ENCODE measurements at places on chromosomes 7 and 10. TPM values are rescaled to one million over a fixed set of nuclear protein-coding genes. Genes with fewer than 3 reads are reported as not detected.

- H3K4me3 ChIP-seq: no peak overlapping the region
- no peak for DNase-seq
- no peaks in the 10 kb centered on the region for H3K27me3 ChIP-seq
- H3K36me3 ChIP-seq: no peaks in the 10 kb centered on the region
- peaks cover 3% of the 10 kb centered on the region for H3K4me1 ChIP-seq
Measured at GRCh38 chr10:21260506-21261149, 264.9 kb downstream of the SKIDA1 start.

DNA sequence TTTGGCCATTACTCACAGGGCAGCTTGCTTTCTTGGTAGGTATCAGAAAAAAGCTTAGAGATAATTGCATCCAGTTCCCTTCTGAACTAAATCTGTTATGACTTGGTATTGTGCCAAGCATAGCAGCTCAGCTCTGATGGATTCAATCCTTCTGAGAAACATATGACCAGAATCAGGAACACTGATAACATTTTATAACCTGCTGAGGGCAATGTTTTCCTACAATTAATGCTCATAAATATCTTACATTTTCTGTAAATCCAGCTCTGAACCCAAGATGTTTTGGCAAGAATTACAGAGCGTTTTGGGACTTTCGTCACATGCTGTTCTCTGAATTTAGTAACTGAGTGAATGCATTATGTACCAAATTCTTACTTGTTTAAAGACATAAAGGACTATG, 167.8 kb downstream of the KIF20B start:
- H3K27me3 ChIP-seq: no peaks in the 10 kb centered on the region
- H3K27ac ChIP-seq: no peak overlapping the region
- DNase-seq: no peak
- no peaks in the 10 kb centered on the region for H3K36me3 ChIP-seq

DNA sequence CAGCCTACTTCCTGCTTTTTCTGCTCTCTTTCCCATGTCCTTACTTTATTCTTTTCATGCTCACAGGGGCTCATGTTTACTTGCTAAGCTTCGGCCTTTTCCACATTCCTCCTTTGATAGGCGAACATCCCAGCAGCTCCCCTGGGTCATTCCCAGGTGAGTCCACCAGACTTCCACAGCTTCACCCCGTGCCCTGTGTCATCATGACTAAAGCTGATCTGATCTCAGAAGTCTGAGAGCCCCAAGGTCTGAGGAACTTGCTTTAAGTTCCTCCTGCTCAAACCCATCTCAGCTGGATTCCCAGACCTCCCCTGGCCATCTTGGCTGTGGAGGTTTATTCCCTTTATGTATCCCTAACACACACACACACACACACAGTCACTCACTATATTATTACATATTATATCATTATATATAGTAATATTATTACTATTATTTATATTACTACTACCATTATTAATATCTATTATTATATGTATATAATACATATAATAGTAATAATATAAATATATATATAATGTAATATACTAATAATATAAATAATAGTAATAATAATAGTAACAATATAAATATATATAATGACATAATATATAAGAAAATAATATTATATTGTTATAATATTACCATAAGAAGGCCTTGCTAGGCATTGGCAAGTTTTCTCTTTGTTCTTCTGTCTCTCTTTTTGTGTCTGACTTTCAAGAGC, 295.9 kb downstream of the PTEN start:
- no peak overlapping the region for H3K27ac ChIP-seq
- no peak for DNase-seq
- no peaks in the 10 kb centered on the region for H3K36me3 ChIP-seq
- H3K4me3 ChIP-seq: no peak overlapping the region
- H3K4me1 ChIP-seq: no peaks in the 10 kb centered on the region

Gene LIPF
- not detected for total RNA-seq

DNA sequence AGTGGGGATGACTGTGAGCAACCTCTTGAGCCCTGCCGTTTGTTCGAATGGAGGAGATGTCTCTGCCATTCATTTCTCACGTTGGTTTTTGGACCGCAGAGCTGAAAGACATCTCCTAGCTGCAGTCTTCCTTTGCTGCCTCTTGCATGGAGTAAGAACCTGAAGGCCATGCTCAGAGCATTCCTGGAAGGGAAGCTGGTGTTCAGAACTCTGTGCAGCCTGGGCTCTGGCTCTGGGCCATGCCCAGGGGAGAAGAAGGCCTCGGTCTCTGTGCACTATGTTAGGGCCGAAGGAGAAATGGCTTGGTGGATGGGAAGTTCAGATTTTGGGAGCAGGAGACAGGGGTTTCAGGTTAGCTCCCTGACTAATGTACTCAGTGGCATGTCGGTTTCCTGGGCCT, 22.9 kb downstream of the SFTPD start:
- H3K27me3 ChIP-seq: peaks cover 12% of the 10 kb centered on the region
- H3K4me3 ChIP-seq: no peak overlapping the region
- H3K4me1 ChIP-seq: peaks cover 2% of the 10 kb centered on the region
- no peak overlapping the region for H3K27ac ChIP-seq

Gene FZD8
- total RNA-seq: 8.6 TPM

Gene C7orf57
- 0.56 TPM for total RNA-seq

GRCh38 chr10:4174197-4174596, 389.2 kb upstream of the KLF6 start:
- H3K27ac ChIP-seq: no peak overlapping the region
- DNase-seq: peak; percentile 29
- no peak overlapping the region for H3K4me3 ChIP-seq
- no peaks in the 10 kb centered on the region for H3K27me3 ChIP-seq
- H3K4me1 ChIP-seq: no peaks in the 10 kb centered on the region
